ENCODE measurements at places on chromosomes 4 and X. TPM values are rescaled to one million over a fixed set of nuclear protein-coding genes. Genes with fewer than 3 reads are reported as not detected.

- DNase-seq = no peak
Measured at GRCh38 chr4:55386073-55386472, 9.7 kb upstream of the TMEM165 start.

DNA sequence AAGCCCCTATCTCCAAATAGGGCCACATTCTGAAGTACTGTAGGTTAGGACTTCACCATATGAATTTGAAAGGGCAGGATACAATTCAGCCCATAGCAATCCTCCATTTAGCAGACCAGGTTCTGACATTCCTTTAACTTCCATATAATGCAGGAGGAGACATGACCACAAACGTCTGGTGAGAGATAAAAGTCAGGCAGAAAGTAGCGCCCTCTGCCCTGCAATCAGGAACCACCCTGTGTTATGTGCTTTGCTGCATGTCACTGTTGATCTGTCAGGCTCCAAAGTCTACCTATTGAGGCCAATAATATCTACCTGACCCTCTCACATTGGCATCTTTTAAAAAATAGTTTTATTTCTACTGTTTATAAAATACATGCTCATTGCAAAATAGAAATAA, 30.2 kb upstream of the SEPSECS start:
- DNase-seq = no peak

DNA sequence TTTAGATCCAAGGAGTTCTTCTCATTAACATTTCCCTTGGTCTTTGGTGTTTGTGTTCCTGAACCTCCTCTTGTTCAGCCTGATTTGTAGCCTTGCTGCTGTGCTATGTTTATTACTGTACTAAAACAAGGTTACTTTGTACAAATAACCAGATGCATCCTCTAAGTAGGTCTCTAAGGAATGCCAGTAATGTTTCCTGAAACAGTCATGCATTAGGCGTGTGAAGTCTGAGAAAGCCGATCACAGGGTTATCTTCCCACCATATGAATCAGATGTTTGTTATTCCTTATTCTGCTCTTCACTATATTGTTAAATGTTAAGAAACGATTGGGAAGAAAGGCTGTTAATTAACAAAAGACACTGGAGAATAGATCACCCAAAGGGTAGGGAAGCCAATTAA, 66.9 kb downstream of the GALNTL6 start:
- no peak for DNase-seq

GRCh38 chr4:39881789-39882188, 95.9 kb downstream of the PDS5A start:
- no peak for DNase-seq

GRCh38 chr4:153113061-153113837, 91.0 kb upstream of the TRIM2 start:
- peak; percentile 0 for DNase-seq

DNA sequence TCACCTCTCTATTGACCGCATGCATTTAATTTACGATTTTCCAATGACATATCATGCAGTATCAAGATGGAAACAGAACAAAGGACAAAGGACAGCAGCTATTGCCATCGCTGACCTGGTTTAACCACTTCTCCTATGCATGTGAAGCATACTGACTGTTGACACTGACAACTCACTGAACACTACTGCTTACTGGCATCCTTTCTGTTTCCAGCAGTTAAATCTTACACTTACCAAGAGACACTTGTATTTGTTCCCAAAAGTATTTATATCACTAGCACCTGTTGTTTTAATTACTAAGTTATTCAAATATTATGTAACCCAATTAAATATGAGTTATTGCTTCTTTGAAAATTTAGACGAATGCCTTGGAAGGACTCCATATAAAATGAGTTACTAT, 176.7 kb downstream of the PDGFC start:
- DNase-seq = no peak

GRCh38 chr4:25638806-25639205, 16.8 kb upstream of the SLC34A2 start:
- DNase-seq = no peak

Gene ARHGAP4
- total RNA-seq = 7.6 TPM

Gene PDS5A
- total RNA-seq = 30.3 TPM

Gene MORC4
- 3.6 TPM for total RNA-seq

All from right atrium auricular region (tissue), 2 donors.